Activated CD4-positive, alpha-beta T cell treated with anti-CD3 and anti-CD28 coated beads, Interleukin-2, amount 50 U/mL, for 24 hours (primary cell): ENCODE measurements at places on chromosomes 16 and 17.

GRCh38 chr16:58128711-58129096 lies 477 bp downstream of the CFAP20 start:
- DNase-seq, result no peak

DNA sequence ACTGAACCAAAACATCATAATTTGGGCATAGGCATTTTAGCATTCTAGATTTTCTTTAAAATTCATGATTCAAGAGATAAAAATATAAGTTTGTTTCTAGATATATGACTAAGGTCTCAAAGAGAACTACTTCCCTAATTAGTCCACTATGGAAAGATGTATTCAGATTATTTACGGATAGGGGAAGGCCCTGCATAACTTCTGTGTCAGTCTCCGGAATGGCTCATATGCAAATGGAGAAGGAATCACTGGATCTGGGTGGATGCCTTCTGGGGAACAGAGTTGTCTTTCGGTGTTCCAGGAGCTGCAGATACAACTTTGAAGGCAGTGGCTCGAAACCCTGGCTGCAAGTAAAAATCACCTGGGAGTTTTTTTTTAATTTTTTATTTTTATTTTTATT lies 17.1 kb upstream of the WFIKKN2 start:
- DNase-seq, result no peak

- DNase-seq, result no peak
Measured at GRCh38 chr17:16158714-16159113, 56.6 kb downstream of the NCOR1 start.

DNA sequence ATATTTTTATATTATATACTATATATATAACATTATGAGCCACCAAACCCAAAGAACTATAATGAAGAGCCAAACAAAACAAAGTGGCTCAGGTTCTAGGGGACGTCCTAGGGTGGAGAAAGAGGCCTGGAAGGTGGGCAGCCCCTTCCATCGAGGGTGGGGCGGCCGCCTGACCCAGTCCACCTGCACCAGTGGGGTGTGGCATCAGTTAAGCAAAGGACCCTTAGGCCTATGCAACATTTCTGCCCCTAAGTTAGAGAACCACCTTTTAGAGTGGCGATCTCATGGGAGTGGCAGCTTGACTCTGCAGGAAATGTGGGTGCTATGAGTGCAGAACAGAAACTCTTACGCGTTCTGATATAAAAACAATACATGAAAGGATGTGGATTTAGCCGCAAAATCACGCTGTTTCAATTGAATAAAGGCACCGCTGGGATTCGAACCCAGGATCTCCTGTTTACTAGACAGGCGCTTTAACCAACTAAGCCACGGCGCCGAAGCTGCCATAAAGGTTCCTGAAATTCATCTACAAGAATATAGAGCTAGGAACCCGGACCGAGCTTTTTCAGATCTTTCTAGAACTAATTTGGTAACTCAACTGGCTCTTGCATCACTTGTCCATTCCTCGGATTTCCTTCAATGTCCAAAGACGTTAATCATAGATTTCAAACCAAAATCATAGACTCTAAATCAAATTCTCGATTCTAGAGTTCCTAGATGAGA lies 15.6 kb upstream of the AURKB start:
- peak; percentile 79 for DNase-seq

DNA sequence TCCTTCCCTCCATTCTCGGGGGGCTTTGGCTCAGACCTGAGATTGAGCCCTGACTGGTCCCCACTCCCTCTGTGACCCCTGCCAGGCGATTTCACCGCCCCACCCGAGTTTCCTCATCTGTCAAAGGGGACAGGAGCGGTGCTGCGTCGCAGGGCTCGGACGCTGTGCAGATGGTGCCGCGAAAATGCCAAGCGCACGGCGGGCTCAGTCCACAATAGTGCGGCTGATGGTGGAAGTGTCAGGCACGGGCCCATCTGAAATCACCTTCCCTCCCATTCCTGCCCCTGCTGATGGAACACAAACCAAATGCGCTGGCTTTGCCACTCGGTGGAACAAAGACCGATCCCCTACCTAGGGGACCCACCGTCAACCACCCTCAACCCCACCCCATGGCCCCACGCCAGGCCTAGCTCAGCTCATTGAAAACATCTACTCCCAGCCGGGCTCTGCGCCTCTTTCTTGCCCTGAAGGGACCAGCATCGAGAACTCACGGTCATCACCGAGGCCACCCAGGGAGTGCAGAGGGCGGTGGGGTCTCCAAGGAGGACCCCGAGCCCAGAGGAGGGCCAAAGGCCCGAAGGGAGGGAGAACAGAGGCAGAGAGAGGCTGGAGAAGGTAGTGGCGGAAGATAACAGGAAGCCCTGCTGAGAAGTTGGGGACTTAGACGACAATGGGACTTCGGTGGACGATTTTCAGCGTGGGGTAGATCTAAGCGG lies 1.4 kb downstream of the CARHSP1 start:
- no peak for DNase-seq

GRCh38 chr17:4134721-4135120 lies 8.1 kb downstream of the ZZEF1 start:
- DNase-seq, result no peak

DNA sequence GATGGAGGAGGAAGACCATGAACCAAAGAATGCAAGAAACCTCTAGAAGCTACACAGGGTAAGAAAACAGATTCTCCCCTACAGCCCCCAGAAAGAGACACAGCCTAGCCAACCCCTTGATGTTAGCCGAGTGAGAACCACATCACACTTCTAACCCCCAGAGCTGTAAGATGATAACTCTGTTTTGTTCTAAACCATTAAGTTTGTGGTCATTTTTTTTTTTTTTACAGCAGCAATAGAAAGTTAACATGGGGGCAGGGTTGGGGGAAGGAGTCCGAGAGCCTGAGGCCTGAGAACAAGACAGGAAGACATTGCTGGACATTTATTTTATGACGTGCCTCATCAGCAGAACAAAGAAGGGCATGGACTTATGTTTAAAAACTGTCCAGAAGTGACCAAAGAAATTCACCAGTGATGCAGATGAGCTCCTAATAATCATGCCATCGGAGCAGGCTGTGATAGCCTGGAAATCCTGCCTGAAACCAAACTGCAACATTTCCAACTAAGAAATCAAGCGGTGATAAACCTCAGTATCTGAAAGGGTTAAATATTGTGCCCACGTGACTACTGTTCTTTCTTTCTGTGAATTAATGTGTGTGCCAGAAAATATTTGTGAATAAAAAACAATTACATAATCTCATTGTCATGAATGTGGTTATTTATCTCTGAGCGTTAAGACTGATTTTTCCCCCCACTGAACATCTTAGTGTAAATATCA lies 1.1 kb downstream of the ABCA9 start:
- no peak for DNase-seq

GRCh38 chr17:74777901-74778515 lies 1.9 kb upstream of the NAT9 start:
- no peak for DNase-seq

- DNase-seq, result no peak
Measured at GRCh38 chr17:9178319-9178718, 157.0 kb downstream of the NTN1 start.

- no peak for DNase-seq
Measured at GRCh38 chr17:57705921-57706695, 39.0 kb downstream of the CCDC182 start.

DNA sequence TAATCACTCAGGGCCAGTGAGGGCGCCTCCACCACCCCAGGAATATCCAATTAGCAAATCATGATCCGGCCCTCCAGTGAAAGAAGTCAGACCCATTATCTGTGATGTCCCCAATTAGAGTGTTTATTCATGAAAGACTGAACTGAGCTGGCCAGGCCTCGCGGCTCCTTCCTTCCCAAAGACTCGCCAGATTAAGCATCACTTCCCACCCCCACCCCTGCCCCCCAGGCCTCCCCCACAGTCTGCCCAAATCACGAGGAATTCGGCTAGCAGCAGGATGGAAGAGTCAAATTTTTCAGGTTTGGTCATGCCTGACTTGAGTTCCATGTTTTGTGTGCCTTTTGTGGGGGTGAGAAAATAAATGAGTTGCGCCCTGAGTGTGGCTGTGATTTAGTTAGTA lies 298.4 kb upstream of the SALL1 start:
- DNase-seq, result no peak

- no peak for DNase-seq
Measured at GRCh38 chr16:3467921-3468320, 24.4 kb downstream of the NAA60 start.

DNA sequence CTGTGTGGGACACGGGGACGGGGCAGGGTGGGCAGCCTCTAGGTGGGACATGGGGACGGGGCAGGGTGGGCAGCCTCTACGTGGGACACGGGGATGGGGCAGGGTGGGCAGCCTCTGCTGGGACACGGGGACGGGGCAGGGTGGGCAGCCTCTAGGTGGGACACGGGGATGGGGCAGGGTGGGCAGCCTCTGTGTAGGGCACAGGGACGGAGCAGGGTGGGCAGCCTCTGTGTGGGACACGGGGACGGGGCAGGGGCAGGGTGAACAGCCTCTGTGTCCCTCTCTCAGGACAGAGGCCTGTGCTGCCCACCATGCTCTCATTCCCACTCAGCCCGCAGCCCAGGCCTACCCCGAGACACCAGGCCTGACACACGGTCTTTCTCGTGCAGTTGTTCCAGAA lies 16.9 kb upstream of the MRPL38 start:
- no peak for DNase-seq

DNA sequence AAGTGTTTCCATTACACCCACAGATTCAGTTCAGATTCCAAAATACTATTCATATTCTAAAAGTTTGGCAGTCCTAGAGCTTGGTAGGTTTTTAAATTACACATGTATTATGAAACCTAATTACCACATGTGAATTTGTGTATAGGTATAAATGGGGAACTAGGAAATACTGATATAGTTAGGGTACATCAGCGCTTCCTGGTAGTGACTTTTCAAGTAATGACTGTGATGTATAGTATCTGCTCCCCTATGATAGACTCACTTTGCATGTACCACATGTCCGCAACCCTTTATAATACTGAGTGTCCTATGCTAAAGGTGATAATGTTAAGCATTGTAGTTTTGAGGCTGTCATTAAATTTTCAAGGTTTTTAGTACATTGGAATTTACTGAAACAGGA lies 22.9 kb downstream of the CDK12 start:
- no peak for DNase-seq

- DNase-seq, result no peak
Measured at GRCh38 chr17:81027591-81028505, 7.1 kb upstream of the BAIAP2 start.

DNA sequence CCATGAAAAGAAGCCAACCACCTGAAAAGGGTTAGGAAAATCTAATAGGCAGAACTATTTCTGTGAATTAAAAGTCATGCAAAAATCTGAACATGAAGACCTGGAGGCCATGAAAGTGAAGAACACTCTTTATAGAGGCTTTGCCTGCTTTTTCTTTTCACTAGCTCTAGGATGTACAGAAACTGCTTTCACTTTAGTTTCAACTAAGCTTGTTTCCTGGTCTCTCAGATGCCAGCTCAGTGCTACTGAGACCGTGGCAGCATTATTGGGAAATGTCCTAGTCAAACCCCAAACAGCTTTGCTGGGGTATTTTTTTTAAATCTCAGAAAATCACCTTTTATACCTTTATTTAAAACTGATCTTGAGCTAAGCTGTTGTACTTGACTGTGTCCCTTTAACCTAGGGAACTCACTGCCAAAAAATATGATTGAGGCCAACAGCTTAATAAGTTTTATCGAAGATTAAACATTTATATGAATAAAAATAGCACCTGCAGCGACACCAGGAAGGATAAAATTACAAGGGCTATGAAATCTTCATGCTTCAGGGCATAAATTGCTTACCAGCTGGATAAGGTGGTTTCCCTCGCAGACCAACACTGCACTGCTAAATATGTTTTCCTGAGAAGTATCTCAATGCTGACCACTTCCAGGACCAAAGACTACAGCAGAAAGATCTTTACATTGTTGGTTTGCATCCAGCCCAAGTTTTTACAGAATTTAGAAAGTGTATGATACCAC lies 621.8 kb upstream of the ZFHX3 start:
- DNase-seq, result no peak

DNA sequence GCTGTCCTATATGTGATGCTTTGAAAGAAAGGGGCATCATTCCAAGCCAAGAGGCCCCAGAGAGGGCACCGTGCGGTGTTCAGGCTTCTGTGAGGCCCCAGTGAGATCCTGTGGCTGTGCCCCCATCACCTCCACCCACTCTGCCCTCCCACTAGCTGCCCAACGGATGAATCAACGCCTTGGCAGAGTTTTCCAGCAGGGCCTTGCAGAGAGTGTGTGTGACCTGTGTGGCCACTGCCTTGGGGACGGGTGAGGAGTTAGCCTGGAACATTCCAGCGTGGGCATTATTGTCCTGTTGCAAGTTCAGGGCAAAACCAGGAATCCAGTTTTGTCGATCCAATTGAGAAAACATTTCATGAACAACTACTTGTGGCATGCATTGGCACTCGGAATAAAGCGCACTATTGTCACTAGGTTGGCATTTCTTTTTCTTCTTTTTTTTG lies 53.7 kb downstream of the SF3B3 start:
- no peak for DNase-seq

DNA sequence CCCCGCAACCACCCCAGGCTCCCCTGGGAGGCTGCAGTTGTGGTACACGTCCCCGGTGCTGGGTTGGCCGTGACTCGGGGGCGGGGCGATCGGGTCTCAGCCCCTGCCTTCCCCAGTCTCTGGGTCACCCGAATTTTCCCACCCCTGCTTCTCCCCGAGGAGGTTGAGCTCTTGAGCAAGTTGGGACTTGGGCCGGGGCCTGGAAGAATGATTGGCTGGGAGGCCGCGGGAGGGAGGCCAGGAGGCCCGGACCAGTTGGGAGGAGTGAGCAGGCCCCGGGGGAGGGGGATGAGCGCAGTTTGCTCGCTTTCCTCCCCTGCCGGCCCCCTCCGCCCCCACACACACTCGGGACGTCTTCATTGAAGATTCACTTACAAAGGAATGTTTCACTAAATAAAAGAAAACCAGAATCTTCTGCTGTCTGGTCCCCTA lies 4.5 kb upstream of the HEXIM1 start:
- DNase-seq, result no peak

DNA sequence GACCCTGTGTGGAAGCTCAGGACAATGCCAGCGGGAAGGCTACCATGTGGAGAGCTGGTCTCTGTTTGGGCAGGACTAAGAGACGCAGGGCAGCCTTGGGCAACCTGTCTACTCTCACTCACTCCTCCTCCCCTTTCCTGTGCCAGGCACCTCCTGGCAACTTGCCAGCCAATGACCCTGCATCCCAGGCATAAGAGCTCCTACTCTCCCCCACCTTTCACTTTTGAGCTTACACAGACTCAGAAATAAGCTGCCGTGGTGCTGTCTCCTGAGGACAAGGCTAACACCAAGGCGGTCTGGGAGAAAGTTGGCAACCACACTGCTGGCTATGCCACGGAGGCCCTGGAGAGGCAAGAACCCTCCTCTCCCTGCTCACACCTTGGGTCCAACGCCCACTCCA lies 2.6 kb downstream of the HBM start:
- no peak for DNase-seq
